Effector memory CD4-positive, alpha-beta T cell (primary cell): ENCODE measurements at places on chromosomes 12 and 14.

DNA sequence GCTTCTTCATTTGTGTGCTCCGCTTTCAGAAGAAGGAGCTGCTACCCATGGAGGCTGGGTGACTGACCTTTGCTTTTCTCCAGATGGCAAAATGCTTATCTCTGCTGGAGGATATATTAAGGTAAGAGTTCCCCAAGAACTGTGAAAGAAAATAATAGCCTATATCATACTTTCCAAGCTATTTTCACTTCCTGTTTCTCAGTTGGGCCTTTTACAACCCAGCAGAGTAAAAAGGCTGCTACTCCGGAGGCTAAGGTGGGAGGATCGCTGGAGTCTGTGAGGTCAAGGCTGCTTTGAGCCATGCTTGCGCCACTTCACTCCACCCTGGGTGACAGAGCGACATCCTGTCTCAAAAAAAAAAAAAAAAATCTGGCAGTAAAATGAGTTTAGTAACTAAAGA lies 82.1 kb downstream of the APAF1 start:
- no peaks in the 10 kb centered on the region for H3K27me3 ChIP-seq
- no peak overlapping the region for H3K4me3 ChIP-seq
- peaks cover 68% of the 10 kb centered on the region for H3K36me3 ChIP-seq

GRCh38 chr14:41303506-41303905 lies 303.2 kb upstream of the LRFN5 start:
- H3K27me3 ChIP-seq: no peaks in the 10 kb centered on the region
- H3K27ac ChIP-seq: no peak overlapping the region
- no peaks in the 10 kb centered on the region for H3K4me1 ChIP-seq
- H3K4me3 ChIP-seq: no peak overlapping the region
- no peaks in the 10 kb centered on the region for H3K36me3 ChIP-seq

DNA sequence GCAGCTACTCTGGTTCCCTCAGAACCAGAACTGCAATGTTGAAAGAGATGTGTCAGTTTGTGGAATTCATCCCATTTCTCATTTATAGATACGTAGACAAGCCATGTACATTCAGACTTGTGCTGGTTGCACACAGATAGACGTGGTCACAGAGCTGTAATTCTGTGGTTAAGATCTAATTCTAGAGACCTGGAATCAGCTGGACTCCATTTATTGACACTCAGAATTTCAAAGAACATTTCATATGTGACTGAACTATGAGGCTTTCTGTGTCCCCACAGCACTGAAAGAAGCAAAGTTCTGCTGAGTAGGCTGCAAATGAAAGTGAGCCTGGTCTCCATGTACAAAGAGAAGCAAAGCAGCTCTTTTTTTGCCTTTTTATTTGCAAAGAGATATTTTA lies 220.2 kb upstream of the NAV3 start:
- no peaks in the 10 kb centered on the region for H3K27me3 ChIP-seq
- DNase-seq: no peak
- no peak overlapping the region for H3K4me3 ChIP-seq
- H3K36me3 ChIP-seq: no peaks in the 10 kb centered on the region
- no peaks in the 10 kb centered on the region for H3K4me1 ChIP-seq

GRCh38 chr12:107736914-107737313 lies 24.0 kb downstream of the PRDM4 start:
- H3K4me3 ChIP-seq: no peak overlapping the region
- no peak for DNase-seq
- H3K27me3 ChIP-seq: no peaks in the 10 kb centered on the region
- peaks cover 62% of the 10 kb centered on the region for H3K36me3 ChIP-seq
- no peak overlapping the region for H3K27ac ChIP-seq
- no peaks in the 10 kb centered on the region for H3K4me1 ChIP-seq

DNA sequence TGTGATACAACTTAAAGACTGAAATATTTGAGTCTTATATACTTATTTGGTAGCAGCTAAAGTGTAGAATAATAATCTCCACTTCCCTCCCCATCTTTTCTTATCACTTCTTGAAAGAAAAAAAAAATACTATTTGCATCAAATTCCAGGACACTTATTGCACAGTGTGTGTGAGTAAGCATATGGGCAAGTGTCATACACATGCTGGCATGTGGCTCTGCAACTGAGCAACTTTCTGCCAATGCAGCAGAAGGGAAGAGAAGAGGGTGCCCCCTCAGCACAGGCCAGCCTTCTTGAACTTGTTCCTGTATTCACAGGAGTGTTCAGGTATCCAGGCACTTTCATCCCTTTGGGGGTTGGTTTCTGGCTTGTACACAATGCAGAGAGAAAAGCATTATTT lies 145.8 kb downstream of the CPNE8 start:
- no peak overlapping the region for H3K27ac ChIP-seq
- H3K27me3 ChIP-seq: no peaks in the 10 kb centered on the region
- H3K4me1 ChIP-seq: no peaks in the 10 kb centered on the region
- no peak overlapping the region for H3K4me3 ChIP-seq
- no peaks in the 10 kb centered on the region for H3K36me3 ChIP-seq

- H3K4me3 ChIP-seq: no peak overlapping the region
- no peaks in the 10 kb centered on the region for H3K4me1 ChIP-seq
These were observed 152.7 kb downstream of the GXYLT1 start for GRCh38 chr12:41992022-41992421.

GRCh38 chr14:71324767-71325272 lies 417.6 kb downstream of the PCNX1 start:
- peaks cover 28% of the 10 kb centered on the region for H3K4me1 ChIP-seq
- H3K36me3 ChIP-seq: no peaks in the 10 kb centered on the region
- no peaks in the 10 kb centered on the region for H3K27me3 ChIP-seq
- no peak overlapping the region for H3K4me3 ChIP-seq
- H3K27ac ChIP-seq: no peak overlapping the region

DNA sequence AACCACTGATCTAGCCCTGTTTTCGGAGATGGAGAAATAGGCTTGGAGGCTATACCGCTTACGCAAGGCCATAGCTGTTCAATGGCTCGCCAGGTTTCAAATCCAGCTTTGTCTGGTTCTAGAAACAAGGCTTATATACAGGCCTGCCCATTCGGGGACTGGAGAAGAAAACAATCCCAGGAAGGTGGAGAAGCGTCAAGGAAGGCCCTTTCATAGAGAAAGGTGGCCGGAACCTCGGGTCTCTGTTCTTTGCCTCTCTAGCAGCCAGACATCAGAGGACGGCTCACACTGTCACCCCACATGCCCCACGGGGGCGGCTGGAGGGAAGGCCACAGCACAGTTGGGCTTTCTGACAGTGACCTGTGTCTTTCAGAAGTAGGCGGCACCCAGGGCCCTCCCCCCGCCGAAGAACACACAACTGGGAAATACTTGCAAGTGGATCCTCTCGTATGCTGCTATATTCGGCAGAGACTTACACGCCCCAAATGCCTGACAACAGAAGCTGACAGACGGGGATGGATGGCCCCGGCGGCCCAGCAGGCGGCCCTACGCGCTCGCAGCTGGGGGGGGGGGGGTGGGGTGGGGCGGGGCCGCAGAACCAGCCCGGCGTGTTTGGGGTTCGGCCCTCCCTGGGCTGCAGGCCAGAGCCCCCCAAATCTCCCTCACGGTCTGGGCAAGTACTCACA lies 4.5 kb upstream of the SETD1B start:
- peaks cover 28% of the 10 kb centered on the region for H3K4me1 ChIP-seq
- H3K27ac ChIP-seq: peak overlapping the region; percentile 98
- peak overlapping the region; percentile 82 for H3K4me3 ChIP-seq
- DNase-seq: no peak

GRCh38 chr14:105281371-105282097 lies 19.3 kb downstream of the BRF1 start:
- H3K27me3 ChIP-seq: no peaks in the 10 kb centered on the region
- H3K4me1 ChIP-seq: no peaks in the 10 kb centered on the region
- no peak overlapping the region for H3K4me3 ChIP-seq
- no peak for DNase-seq
- H3K36me3 ChIP-seq: no peaks in the 10 kb centered on the region

GRCh38 chr14:53127832-53128231 lies 25.3 kb downstream of the DDHD1 start:
- no peaks in the 10 kb centered on the region for H3K36me3 ChIP-seq
- no peak overlapping the region for H3K4me3 ChIP-seq
- H3K27me3 ChIP-seq: no peaks in the 10 kb centered on the region

DNA sequence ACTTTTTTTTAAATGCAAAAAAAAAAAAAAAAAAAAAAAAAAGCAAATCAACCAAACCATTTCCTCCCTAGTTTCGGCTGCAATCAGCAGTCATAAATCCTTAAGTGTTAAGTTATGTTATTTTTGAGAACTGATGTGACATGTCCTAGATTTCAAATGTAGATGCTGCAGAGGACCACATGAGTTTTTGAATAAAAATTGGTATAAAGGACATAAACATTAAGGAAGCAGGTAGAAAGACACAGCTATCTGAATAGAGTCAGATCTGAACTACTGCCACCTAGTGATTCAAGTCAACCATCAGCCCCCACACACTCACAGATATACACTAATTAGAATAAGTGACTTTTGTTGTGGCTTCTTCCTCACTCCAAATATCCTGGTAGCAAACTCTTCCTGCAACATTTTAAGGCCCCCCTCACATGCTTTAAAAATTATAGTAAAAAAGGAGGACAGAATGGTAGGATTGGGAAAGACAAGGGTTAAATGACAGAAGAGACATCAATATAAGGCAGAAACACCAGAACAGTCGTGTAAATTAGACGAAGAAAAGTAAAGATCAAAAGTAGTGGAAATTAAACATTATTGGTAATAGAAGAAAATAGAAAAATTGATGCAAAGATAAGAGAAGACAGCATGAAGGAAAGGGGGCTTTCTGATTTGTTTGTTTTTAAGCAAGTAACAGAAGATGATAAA lies 394.5 kb upstream of the ATP2B1 start:
- no peaks in the 10 kb centered on the region for H3K27me3 ChIP-seq
- H3K36me3 ChIP-seq: no peaks in the 10 kb centered on the region
- no peak overlapping the region for H3K4me3 ChIP-seq
- no peak overlapping the region for H3K27ac ChIP-seq

GRCh38 chr12:41944216-41944615 lies 200.5 kb downstream of the GXYLT1 start:
- H3K4me3 ChIP-seq: no peak overlapping the region
- no peaks in the 10 kb centered on the region for H3K4me1 ChIP-seq
- H3K27me3 ChIP-seq: no peaks in the 10 kb centered on the region
- DNase-seq: no peak
